Stimulated activated CD4-positive, alpha-beta T cell treated with anti-CD3 and anti-CD28 coated beads, Interleukin-1b, Interleukin-23, amount 100 ng/mL, for 1 hour (primary cell): ENCODE measurements at places on chromosomes 2 and 18.

DNA sequence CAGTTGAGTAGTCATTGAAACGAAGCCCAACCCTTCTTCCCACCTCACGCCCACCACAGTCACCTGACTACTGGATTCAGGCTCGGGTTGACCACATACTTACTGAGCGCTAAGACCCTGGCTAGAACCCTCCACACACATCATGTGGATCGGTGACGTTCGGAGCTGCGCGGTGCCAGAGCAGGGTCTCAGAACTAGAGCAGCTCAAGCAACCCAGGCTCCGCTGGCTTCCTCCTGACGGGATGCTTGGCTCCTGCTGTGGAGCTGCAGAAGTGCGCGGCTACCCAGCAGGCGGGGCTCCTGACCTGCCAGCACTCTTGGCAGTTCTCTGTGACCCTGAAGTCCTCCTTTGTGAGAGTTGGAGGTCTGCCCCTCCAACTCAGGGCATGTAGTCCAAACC lies 90.6 kb upstream of the MBOAT2 start:
- DNase-seq: no peak

- no peak for DNase-seq
Observed at GRCh38 chr2:135317375-135317774, 213.6 kb downstream of the ZRANB3 start.

- no peak for DNase-seq
Observed at GRCh38 chr2:179917272-179917671, 55.9 kb upstream of the ZNF385B start.

DNA sequence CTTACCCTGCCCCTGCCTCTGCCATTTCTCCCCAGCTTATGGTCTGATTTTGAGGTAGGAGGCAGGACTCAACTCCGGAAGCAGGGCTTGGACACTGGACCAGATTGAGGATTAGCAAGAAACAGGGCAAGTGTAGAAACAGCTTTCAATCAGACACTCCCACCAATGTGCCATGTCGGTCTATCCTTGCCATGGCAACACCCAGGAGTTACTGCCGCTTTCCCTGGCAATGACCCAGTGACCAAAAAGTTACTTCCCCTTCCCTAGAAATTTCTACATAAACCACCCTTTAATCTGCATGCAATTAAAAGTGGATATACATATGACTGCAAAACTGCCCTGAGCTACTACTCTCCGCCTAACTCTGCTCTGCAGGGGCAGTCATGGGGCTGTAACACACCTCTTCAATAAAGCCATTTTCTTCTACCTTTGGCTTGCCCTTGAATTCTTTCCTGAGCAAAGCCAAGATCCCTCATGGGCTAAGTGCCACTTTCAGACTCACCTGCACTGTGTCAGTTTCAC lies 156.7 kb downstream of the LPIN1 start:
- DNase-seq: no peak

DNA sequence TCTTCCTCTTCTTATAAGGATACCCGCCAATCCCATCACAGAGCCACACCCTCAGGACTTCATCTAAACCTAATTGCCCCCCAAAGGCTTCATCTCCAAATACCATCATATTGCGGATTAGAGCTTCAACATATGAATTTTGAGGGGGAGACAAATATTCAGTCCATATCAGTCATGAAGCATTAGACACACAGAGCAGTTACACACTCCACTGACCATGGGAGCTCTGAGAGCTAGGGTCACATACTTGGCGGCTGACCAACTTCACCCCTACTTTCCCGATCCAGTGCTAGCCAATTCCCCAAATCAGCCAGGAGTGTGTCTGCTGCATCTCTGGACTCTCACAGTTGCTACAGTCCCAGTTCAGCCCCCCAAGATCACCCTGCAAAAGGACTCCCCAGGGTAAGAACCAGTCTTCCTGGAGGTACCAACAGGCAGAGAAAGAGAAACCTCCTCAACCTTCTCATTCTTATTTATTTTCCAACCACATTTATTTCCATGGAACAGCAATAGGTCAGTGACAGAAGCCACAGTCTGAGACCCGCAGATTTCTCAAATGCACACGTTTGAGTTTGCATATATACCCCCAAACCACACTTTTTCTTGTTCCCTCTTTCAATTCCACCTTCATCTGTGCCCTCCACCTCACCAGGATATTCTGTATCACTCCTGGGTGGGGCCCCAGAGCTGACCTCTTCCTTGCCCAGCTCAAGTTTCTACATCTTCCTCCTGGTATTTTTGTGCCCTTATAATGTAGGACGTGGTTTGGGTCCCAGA lies 33.3 kb downstream of the SPP2 start:
- no peak for DNase-seq
